ENCODE measurements at places on chromosomes 7 and 10.

GRCh38 chr10:79268161-79268601 is 79.1 kb upstream of the PPIF start:
- DNase-seq, result peak; percentile 54

GRCh38 chr7:121113288-121113687 is 124.8 kb downstream of the CPED1 start:
- DNase-seq, result peak; percentile 41

DNA sequence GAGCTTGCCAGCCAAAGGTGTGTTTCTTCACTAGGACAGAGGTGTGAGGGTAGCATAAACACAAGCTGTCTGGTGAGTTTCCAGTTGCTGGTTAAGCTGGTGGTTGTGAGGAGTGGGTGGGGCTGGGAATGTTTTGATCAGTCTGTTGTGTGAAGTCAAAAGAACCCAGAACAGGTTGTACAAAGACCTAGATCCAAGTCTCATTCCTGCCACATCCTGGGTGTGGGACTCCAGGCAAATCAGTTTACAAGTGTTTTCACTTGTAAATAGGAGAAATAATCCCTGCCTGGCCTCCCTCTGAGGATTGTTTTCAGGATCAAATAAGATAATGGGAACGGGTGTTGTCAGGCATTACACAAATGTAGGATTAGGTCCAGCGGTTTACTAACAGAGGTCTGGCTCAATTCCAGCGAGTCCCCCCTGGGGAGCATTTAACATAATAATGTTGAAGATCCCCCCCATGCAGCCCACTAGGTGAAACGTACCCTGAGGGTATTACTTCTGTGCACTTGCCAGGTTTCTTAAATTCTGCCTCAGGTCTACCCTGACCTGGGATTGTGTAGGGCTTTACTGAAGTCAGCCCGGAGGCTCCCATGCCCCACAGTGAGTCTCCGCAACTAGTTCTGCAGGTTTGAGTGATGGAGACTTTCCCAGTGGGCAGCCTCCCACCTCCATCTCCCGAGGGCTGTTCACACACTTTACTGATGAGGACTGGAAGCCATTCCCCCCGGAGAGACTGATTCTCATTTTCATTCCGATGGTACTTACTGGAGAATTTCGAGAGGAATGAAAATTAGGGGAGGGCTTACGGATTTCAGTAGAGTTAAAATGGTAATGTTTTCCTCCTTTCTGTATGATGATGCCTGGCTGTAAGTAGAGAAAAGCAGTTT is 2.7 kb upstream of the FRAT2 start:
- DNase-seq, result peak; percentile 15

- no peak for DNase-seq
Observed at GRCh38 chr10:128113026-128113425, 13.2 kb downstream of the MKI67 start.

- DNase-seq, result no peak
Observed at GRCh38 chr10:18949391-18949790, 99.2 kb upstream of the MALRD1 start.

DNA sequence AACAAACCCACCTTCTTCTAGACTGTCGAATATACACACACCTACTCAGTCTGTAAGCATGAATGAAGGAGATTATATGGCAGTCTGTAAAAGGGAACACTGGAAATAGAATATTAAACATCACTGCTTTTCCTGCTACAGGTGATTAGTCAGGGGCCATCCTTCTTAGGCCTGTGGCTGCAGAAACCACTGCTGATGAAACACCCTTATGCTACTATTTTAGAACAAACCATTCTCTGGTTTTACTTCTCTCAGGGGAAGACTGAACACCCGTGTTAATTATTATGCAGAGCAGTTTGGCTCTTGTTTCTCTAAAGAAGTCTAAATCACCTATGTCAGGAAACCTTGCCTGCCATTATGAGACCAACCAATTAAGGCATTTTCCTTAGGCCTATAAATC is 351.1 kb upstream of the KLF6 start:
- DNase-seq, result no peak

GRCh38 chr10:23917251-23917840 is 291.6 kb upstream of the KIAA1217 start:
- DNase-seq, result no peak

DNA sequence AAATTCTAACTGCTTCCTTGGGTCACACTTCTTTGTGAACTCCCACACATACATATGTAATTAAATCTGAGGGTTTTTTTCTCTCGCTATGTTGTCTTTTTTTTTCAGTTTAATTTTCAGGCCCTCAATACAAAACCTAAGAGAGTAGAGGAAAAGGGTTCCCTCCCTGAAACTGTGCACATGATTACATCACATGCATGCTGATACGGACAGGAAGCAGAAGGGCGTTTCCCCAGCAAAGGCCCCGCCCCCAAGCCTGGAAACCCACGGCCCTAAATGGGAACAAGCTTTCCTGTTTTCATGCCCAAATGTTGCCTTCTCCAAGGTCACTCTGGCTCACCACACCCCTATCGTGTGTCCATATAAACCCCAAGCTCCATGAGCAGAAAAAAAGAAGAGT is 115.4 kb downstream of the TEX36 start:
- DNase-seq, result no peak

DNA sequence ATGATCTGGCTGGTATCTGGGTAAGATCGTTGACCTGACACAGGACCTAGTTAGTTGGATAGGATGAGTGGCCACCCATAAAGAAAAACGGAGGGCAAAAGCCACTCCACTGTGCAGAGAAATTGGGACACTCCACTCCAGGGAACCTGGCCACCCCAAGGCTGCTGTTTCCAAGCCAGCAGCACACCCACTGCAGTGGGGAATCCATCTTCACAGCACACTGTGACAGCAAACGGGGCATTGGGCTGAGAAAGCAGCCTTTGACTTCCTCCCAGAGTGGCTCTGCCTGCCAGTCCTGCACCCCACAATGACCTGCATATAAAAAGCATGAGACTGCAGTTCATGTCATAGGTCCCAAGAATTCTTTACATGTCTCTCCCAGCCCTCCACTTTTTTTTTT is 52.9 kb downstream of the MTPN start:
- no peak for DNase-seq

- DNase-seq, result no peak
Observed at GRCh38 chr7:114787556-114787955, 134.3 kb upstream of the MDFIC start.
